HFFc6 (cell line): ENCODE measurements at places on chromosomes 13 and 19.
A peak's percentile ranks its signal among the peaks of the same experiment; 100 is the strongest.

DNA sequence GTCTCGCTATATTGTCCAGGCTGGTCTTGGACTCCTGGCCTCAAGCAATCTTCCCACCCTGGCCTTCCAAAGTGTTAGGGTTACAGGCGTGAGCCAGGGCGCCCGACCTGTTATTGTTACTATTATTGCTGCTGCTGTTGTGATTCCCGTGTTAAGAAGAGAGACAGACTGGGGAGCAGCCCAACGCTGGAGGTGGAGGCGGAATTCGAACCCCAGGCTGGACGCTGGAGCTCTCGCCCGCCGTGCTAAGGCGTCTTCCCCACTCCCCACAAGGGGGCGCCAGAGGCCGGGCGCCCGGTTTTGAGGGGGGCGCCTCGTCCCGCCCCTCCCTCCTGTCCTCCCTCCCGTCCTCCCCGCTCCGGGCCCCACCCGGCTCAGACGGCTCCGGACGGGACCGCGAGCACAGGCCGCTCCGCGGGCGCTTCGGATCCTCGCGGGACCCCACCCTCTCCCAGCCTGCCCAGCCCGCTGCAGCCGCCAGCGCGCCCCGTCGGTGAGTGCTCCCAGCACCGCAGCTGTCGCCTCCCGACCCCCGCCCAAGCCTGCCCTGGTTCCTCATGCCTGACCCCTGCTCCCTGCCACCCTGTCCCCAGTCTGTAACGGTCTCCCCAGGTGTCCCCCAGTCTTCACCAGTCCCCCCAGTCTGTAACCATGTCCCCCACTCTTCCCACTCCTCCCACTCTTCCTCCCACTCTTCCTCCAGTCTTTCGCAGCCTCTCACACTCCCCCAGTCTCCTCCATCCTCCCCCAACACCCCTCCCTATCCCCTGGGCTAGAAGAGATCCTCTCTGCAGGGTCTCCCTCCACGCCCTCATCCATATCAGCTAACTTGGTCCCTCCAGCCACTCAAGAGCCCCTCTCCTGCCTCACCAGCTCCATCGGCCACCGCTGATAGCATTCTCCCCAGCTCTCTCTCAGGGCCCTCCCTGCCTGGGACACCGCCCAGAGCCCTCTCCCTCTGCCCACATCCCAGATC lies at the start of gene EHD2:
EHD2 (plus strand) TSS at position 377 of the 976 bp plus-strand sequence. CDS start 3,191 bp downstream, outside the sequence.
- H3K27me3 ChIP-seq, result no peaks in the 10 kb centered on the region; the same call in none of the 2 replicates
- H3K4me3 ChIP-seq, result peak within 1 kb of the TSS; percentile 93
- peaks cover 28% of the 10 kb centered on the region for H3K36me3 ChIP-seq
- H3K4me1 ChIP-seq, result peaks cover 39% of the 10 kb centered on the region
- DNase-seq, result peak; percentile 60

- peaks cover 7% of the 10 kb centered on the region for H3K36me3 ChIP-seq
- peak overlapping the region; percentile 99 for H3K27ac ChIP-seq
- peak overlapping the region; percentile 91 for H3K4me3 ChIP-seq
- H3K4me1 ChIP-seq, result peaks cover 24% of the 10 kb centered on the region
Observed at GRCh38 chr19:18150776-18151624, 2.0 kb upstream of the PIK3R2 start.

GRCh38 chr13:26266311-26266710 lies 12.4 kb downstream of the CDK8 start:
- peaks cover 33% of the 10 kb centered on the region for H3K4me1 ChIP-seq
- no peak overlapping the region for H3K27ac ChIP-seq
- H3K27me3 ChIP-seq, result no peaks in the 10 kb centered on the region
- no peak for DNase-seq
- no peak overlapping the region for H3K4me3 ChIP-seq

GRCh38 chr13:70568571-70568970 lies 460.3 kb upstream of the KLHL1 start:
- peak; percentile 39 for DNase-seq
- H3K27me3 ChIP-seq, result no peaks in the 10 kb centered on the region
- no peak overlapping the region for H3K27ac ChIP-seq
- H3K4me3 ChIP-seq, result no peak overlapping the region
- H3K36me3 ChIP-seq, result no peaks in the 10 kb centered on the region
- H3K4me1 ChIP-seq, result no peaks in the 10 kb centered on the region

DNA sequence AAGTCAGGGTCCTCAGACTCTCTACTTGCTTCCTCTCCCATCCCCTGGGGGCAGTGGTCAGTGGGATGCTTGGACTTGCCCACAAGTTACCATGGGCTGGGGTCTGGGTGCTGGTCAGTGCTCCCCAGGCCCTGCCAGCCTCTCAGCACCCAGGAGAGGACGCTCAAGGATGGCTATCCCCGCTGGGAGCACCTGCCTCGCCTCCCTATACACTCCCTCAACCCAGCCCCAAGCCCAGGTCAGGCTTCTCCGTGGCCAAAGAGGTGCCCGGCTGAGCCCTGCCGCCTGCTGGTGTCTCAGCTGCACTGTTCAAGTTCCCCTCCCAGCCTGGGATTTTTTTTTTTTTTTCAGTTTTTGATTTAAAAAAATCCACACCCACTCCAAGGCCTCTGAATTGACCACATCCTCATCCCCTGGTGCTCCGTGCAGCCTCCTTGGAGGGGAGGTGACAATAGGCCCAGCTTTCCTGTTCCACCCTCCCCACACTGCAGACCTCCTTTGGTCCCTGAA lies 10.8 kb downstream of the F2RL3 start:
- no peaks in the 10 kb centered on the region for H3K4me1 ChIP-seq
- H3K27ac ChIP-seq, result no peak overlapping the region
- no peaks in the 10 kb centered on the region; the same call in 1 of the 2 replicates for H3K36me3 ChIP-seq
- DNase-seq, result no peak

- DNase-seq, result peak; percentile 83
- peak overlapping the region; percentile 79 for H3K27ac ChIP-seq
Observed at GRCh38 chr19:1860042-1860775, 3.2 kb downstream of the KLF16 start.

- peak overlapping the region; percentile 99 for H3K27ac ChIP-seq
- peak; percentile 99 for DNase-seq
- no peaks in the 10 kb centered on the region; the same call in none of the 2 replicates for H3K27me3 ChIP-seq
- peaks cover 7% of the 10 kb centered on the region for H3K36me3 ChIP-seq
Observed at GRCh38 chr19:48720613-48721296, 1.2 kb upstream of the MAMSTR start.

DNA sequence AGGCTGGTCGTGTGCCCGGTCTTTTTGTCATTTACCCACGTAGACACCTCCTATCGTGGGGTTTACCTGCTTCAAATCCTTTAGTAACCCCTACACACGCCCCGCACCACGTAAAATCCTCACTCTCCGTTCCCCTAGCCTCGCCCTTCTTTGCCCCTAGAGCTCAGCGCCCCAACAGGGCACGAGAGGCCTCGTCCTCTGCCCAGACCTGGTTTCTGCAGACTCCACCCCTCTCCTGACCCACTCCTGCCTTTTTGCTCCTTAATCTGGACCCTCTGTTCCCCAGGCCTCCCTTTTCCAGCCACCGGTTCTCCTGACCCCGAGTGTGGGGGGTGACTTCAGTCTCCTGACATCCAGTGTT lies 412 bp downstream of the ZNF528 start:
- no peaks in the 10 kb centered on the region; the same call in 1 of the 2 replicates for H3K27me3 ChIP-seq
- H3K27ac ChIP-seq, result peak overlapping the region; percentile 94
- DNase-seq, result no peak
- H3K4me3 ChIP-seq, result peak overlapping the region; percentile 94
- peaks cover 20% of the 10 kb centered on the region for H3K4me1 ChIP-seq

DNA sequence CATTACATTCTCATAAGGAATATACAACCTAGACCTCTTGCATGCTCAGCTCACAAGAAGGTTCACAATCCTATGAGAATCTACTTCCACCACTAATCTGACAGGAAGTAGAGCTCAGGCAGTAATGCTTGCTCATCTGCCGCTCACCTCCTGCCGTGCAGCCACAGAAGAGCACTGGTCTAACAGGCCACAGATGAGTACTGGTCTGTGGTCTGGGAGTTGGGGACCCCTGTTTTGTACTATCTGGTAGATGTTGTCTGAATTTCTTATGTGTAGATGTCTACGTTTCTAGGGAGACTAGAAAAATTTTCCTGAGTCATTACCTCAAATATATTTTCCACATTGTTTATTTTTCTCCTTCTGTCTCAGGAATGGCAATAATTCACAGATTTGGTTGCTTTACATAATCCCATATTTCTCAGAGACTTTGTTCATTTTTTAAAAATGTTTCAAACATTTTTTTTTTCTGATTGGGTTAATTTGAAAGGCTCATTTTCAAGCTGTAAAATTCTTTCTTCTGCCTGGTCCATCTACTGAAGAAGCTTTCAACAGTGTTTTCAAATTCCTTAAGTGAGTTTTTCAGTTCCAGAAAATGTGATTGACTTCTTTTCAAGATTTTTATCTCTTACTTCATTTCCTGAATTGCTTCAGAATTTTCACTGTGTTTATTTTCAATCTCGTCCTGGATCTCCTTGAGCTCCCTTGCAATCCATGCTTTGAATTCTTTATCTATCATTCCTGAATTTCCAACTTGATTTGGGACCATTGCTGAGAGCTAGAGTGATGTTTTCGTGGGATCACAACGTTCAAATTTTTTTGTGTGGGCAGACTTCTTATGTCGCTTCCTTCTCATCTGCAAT lies 1322.2 kb downstream of the PCDH9 start:
- DNase-seq, result peak; percentile 9
- peak overlapping the region; percentile 88 for H3K27ac ChIP-seq
- no peaks in the 10 kb centered on the region for H3K27me3 ChIP-seq
- H3K36me3 ChIP-seq, result peaks cover 33% of the 10 kb centered on the region
- peak overlapping the region; percentile 7; the same call in 1 of the 2 replicates for H3K4me3 ChIP-seq

GRCh38 chr13:89900104-89900765 lies 1447.3 kb upstream of the MIR17HG start:
- DNase-seq, result no peak
- H3K4me1 ChIP-seq, result no peaks in the 10 kb centered on the region
- H3K4me3 ChIP-seq, result no peak overlapping the region
- no peaks in the 10 kb centered on the region for H3K27me3 ChIP-seq
- no peak overlapping the region for H3K27ac ChIP-seq

DNA sequence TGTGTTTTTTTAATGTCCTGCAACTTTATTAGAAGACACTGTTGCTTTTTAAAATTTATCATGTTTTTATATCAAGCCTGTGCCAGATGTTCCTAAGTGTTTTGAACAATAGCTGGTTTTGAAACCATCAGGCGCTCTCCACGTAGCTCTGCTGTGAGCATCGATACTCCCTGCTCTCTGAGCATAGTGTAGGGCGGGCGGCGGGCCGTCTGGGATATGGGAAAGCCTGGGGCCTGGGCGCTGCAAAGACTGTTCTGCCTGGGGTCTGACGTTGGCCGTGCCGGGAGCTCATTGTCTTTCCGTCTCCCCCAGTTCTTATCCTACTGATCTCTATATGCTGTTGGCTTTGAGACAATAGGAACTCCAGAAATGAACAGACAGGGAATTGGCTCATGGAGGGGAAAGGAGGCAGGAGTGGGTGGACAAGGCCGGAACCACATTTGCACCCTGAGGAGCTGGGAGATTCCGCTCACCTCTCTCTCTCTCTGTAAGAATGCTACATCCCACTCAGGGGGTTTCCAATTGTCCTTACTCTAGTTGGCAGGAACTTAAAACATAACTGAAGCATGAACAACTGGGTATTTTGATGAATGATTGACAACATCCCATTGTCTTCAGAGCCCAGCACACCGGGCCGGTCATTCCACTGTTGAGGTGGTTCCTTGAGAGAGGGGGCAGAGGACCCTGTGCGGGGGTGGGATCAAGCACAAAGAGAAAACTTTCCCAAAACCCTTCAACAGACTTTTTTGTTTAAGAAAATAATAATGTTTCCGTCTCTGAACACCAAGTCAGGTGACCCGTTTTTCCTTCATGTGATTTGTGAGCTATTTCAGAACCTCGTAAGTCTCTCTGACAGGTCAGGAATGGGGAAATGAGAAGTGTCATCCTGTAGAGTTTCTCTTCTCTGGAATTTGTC lies 64.7 kb downstream of the COL4A2 start:
- H3K4me1 ChIP-seq, result peaks cover 57% of the 10 kb centered on the region
- no peak overlapping the region for H3K4me3 ChIP-seq
- H3K36me3 ChIP-seq, result peaks cover 4% of the 10 kb centered on the region; the same call in 1 of the 2 replicates

DNA sequence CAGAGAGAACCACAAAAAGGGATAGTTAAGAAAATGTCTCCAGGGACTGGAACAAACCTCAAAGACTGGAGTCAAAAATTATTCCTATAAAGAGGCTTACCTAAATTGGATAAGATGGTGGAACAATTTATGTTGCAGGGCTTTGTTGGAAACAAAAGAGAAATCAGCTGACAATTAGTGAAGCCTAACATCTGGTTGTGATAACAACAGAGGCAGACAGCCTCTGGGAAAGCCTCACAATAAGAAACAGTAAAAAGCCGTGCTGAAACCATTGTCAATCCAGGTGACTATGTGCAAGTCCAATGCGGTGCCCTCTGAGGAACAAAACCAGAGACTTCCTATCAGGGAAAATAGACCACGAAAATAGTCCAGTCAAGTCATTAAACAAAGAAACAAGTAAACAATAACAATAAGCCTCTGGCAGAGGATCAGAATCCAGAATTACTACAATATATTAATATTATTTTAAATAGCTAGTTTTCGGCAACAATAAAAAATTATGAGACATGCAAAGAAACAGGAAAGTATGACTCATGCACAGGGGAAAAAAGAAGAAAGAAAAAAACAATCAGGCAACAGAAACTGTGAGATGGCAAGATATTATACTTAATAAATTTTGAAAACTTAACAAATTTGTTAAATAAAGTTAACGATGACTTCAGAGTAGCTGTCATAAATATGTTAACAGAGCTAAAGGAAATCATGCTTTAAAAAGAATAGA lies 99.7 kb upstream of the RXFP2 start:
- H3K4me1 ChIP-seq, result peaks cover 23% of the 10 kb centered on the region
- H3K27me3 ChIP-seq, result no peaks in the 10 kb centered on the region
- H3K4me3 ChIP-seq, result no peak overlapping the region
- H3K27ac ChIP-seq, result peak overlapping the region; percentile 24; the same call in 1 of the 2 replicates
- DNase-seq, result no peak

GRCh38 chr19:873084-873483 lies 13.6 kb downstream of the CFD start:
- H3K27me3 ChIP-seq, result peaks cover 7% of the 10 kb centered on the region
- H3K4me1 ChIP-seq, result peaks cover 16% of the 10 kb centered on the region

DNA sequence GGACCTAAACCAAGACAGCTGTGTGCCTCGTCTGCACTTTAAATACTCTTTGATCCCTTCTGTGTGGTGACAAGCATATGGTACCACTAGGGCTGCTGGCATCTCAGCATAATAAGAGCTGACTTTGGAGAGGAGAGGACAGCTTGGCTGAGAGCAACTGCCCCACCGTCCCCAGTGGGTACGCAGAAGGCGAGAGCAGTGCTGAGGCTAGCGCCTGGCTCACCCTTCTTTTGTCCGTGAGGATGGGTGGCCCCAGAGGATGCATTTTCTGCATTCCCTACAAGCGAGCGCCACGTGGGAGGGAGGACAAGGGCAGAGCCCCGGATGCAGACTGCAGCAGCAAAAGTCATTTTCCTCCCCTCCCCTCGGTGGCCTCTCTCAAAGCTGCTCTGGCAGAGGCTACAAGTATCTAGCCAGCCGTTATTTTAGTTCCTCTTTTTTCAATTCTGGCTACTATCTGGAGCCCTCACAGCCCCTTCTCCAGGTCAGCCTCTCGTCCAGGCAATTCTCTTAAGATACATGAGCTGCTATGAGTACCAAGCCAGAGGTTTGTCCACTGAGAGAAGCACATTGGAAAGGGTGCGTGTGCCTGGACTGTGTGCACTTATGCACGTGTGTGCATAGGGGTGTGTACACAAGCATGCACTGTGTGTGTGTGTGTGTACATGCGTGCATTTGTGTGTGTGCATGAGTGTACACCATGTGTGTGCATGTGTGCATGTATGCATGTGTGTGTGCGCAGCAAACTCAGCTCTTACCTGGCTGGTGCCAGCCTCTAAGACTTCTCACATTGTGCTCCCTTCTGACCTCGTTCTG lies 51.3 kb downstream of the RAB20 start:
- H3K27ac ChIP-seq, result peak overlapping the region; percentile 42; the same call in 1 of the 2 replicates
- H3K4me3 ChIP-seq, result no peak overlapping the region
- H3K4me1 ChIP-seq, result peaks cover 12% of the 10 kb centered on the region; the same call in 1 of the 2 replicates
- H3K36me3 ChIP-seq, result peaks cover 16% of the 10 kb centered on the region; the same call in 1 of the 2 replicates
- no peak for DNase-seq
- H3K27me3 ChIP-seq, result peaks cover 4% of the 10 kb centered on the region; the same call in 1 of the 2 replicates

- no peaks in the 10 kb centered on the region for H3K4me1 ChIP-seq
- no peak for DNase-seq
- no peak overlapping the region for H3K4me3 ChIP-seq
- H3K36me3 ChIP-seq, result no peaks in the 10 kb centered on the region
Observed at GRCh38 chr19:22619932-22620331, 14.2 kb upstream of the ZNF492 start.
